ENCODE measurements at places on chromosomes 6 and 20.

DNA sequence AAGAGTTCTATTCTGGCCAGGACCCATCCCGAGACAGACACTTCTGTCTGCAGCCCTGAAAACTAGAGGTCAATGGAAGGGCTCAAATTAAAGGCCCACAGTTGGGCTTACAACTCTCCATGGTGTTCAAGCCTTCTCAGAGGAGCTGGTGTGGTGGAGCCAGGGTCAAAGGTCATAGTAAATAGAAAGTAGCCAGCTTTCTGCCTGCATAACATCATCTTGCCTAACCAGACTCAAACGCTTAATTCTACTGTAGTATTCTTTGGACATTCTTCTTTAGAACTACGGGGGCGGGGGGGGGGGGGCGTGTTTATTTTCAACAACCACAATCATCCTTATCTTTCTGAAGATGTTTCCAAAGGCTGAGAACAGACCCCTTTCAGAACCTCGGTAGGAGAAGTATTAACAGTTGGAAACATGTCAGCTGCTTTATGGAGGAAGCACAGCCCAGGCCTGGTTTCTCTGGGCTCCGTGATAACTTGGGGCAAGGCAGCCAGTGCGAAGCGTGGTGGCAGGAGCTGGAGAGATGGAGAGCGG, 1.5 kb upstream of the RREB1 start:
- DNase-seq: no peak

DNA sequence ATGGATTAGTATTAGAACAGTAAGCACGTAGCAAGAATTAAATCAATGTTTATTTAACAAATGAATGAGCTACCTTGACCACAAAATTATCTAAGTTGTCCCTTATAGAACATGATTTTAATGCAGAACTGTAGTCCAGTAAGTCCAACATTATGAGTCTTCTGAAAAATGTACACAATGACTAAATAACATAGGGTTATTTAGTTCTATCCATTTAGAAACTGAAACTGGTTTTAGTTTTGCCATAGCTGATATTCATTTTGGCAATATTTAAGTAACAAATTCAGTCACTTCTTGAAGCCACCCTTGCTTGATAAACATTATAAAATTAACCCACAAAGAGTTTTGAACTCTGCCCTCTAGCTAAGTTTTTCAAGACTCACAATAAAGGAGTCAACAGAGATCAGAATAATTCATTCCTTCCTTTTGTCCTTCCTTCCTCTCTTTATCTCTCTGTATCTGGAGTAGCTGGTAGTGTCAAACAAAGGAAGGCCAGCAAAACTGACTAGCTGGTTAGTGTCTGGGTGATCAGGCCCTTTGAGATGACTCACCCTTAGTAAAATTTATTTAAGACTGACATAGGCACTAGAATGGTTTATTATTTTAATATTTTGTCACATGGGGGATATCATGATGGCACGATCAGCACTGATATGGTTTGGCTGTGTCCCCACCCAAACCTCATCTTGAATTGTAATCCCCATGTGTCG, 115.1 kb downstream of the BTBD9 start:
- no peak for DNase-seq

DNA sequence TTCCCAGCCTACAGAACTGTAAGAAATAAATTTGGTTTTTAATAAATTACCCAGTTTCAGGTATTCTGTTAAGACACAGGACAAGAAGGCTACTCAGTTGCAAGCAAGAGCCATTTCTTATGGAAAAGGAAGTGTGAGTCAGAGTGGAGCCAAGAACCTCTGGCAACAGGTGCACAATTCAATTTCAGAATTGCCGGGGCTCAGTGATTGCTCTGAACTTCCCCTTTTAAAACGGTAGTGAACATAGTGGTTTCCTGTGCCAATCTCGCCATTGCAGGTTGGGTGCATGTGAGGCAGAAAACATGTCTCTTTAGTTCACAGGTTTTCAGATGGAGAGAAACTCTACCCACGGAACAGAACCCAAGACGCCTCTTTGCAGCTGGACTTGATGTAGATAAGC, 16.4 kb downstream of the PIGT start:
- DNase-seq: no peak

DNA sequence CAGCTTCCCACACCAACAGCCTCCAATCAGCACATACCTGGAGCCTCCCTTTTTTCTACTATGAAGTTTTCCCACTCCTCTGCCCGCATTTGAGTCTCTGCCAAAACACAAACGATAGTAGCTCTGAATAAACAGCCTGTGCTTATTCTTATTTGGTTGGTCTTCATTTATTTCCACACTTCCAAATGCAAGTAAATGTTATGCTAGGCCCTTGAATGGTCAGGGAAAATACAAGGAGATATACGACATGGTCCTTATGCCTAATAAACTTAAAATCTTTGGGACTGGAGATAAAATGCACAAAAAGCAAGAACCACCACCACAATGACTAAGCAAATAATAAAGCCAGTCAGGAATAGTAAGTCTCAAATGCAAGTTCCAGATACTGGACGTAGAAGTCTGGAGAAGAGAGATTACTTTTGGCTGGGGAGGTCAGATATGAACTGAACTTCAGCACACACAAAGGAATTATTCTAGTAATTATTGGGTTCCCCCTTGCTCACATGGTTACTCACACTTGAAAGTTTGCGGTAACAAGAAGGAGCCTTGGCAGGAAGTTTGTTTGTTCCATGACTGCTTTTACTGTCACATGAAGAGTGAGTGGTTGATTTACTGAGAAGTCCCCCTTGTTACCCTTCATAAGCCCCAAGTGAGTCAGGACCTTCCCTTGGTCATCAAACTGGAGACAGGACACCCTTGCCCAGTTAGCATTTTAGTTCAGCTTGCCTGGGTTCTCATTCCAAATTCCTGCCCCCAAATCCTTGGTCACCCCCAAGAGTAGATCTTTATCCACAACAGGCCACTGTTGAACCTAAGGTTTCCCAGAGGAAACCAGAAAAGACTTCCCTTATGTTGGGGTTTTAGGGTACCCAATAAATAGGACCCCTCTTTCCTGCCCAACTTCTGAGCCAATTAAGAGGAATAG, 511.2 kb upstream of the JARID2 start:
- no peak for DNase-seq

DNA sequence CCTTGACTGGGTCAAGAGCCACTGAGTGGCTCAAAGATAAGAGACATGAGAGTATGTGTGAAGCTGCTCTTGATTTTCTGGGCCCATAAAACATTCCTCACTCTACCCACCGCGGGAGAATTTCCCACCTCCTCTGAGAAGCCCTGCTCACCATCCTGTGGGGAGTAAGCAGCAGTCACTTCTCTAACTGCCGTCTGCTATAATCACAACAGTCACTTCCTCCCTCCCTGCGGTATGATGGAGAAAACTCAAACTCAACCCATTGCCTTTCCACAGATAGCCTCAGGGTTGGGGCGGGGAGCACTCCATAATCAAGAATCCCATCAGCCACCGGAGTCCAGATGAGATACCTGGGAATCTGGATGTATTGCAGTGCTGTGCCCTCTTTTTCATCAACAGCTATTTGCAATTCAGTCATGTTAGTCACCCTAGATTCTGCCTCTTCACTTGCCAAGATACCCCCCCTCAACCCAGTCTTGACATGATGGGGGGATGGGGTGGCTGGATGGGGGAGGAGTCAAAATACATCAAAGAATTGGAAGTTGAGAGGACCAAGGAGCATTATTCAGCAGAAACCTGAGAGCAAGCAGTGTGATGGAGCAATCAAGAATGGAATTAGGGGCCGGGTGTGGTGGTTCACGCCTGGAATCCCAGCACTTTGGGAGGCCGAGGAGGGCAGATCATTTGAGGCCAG, 5.1 kb downstream of the MOCS1 start:
- no peak for DNase-seq

Measured in NCI-H1048 (cell line).